ENCODE measurements at places on chromosomes 6 and 20. TPM values are rescaled to one million over a fixed set of nuclear protein-coding genes. Genes with fewer than 3 reads are reported as not detected.

DNA sequence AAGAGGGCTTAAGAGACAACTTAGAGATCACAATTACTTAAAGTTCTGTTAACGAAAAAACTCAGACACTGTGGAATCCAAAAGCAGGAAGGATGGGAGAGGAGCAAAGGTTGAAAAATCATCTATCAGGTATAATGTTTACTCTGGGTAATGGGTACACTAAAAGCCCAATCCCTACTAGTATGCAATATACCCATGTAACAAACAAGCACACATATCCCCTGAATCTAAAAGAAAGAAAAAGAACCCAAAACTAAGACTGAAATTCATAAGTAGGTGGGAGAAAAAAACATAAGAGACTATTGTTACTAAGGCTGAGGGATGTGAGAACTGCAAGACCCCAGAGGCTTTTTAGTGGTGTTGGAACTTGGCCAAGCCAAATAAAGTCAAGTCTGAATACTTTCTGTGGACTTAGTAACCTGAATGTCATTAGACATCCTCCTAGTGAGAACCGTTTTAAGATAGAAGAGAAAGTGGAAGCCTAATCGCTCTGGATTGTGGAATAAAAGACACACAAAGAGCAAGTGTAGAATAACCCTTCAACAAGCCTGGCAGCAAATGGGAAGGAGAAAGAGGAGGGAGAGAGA is 189.4 kb upstream of the RNF217 start:
- H3K4me1 ChIP-seq, result peaks cover 5% of the 10 kb centered on the region
- H3K4me3 ChIP-seq, result no peak overlapping the region
- DNase-seq, result no peak
- no peak overlapping the region for H3K27ac ChIP-seq
- no peaks in the 10 kb centered on the region for H3K27me3 ChIP-seq

DNA sequence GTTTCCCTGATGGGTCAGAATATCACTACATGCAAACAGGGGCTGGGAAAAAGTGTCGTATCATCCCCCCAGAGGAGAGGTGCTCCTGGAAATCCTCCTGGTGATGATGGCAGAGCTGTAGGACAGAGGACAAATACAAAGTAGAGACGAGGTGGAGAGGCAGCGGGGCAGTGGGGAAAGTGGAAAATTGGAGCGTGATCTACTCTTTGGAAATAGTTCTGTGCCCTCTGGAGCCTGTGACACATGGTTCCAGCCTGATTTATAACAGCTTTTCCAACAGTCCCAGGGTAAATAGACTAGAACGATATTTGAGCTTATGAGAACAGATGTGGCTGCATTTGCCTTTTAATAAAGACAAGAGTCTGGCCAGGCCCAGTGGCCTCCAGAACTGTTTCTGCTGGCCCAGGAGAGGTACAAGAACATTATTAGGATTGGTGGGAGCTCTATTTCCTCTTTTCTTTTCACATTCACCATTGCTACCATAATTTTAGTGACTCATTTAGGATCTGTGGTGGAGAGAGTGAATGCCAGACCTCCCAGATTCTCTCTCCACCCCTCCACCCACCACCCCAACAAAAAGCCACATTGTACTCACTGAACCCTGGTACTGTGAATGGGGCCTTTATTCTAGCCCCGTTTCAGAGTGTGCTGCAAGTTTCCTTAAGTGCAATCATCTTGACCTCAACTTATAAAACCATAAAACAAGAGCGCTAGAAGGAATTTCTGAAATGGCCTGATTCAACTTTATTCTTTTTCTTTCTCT is 78.3 kb downstream of the BTBD3 start:
- no peaks in the 10 kb centered on the region for H3K36me3 ChIP-seq
- H3K27me3 ChIP-seq, result no peaks in the 10 kb centered on the region
- H3K27ac ChIP-seq, result no peak overlapping the region
- no peak overlapping the region for H3K4me3 ChIP-seq

GRCh38 chr6:2514965-2515543 is 235.7 kb downstream of the MYLK4 start:
- no peak for DNase-seq
- no peak overlapping the region for H3K4me3 ChIP-seq
- no peaks in the 10 kb centered on the region for H3K36me3 ChIP-seq
- no peak overlapping the region for H3K27ac ChIP-seq
- H3K4me1 ChIP-seq, result no peaks in the 10 kb centered on the region
- no peaks in the 10 kb centered on the region for H3K27me3 ChIP-seq

DNA sequence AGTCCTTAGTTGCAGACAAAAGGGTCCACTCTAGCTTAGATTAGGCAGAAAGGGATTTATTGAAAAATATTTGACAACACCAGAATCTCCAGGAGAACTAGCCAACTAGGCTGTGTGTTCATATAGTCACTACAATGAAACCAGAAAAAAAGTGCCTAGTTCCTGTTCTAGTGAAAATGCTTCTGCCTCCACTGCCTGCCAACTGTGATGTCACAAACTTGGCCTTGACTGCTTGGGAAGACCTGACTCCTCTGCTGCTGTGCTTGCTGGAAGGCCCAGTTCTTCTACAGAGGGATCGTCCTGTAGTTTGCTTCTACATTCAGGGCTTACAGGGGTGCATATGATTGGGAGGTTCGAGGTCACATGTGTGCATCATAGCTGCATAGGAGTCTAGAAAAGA is 40.3 kb upstream of the XRN2 start:
- no peaks in the 10 kb centered on the region for H3K36me3 ChIP-seq
- no peaks in the 10 kb centered on the region for H3K27me3 ChIP-seq
- H3K27ac ChIP-seq, result no peak overlapping the region
- no peak for DNase-seq
- no peaks in the 10 kb centered on the region for H3K4me1 ChIP-seq

GRCh38 chr6:40671001-40671693 is 84.0 kb upstream of the LRFN2 start:
- H3K4me3 ChIP-seq, result no peak overlapping the region
- H3K27ac ChIP-seq, result no peak overlapping the region
- H3K27me3 ChIP-seq, result no peaks in the 10 kb centered on the region
- H3K4me1 ChIP-seq, result no peaks in the 10 kb centered on the region
- no peaks in the 10 kb centered on the region for H3K36me3 ChIP-seq

GRCh38 chr6:106474466-106474865 is 113.9 kb downstream of the CRYBG1 start:
- no peaks in the 10 kb centered on the region for H3K36me3 ChIP-seq
- H3K4me3 ChIP-seq, result no peak overlapping the region
- no peaks in the 10 kb centered on the region for H3K27me3 ChIP-seq
- H3K4me1 ChIP-seq, result no peaks in the 10 kb centered on the region
- H3K27ac ChIP-seq, result no peak overlapping the region

DNA sequence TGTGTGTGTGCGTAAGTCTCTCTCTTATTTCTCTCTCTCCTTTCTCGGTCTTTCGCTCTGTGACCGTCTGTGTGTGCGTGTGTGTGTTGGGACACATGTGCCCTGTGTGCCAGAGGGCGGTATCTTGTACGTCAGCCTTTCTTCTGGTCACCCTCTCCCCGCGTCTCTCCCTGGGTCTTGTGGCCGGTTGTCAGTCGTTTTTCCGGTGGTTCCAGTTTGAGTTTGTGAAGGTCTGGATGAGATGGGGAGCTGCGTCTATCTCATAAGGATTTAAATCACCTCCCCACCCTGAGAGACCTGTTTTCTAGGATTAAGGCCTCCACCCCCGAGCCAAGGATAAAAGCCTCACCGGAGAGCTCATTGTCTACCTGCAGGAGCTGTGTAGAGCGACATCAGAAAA is 295.5 kb upstream of the ZNF337 start:
- H3K4me3 ChIP-seq, result no peak overlapping the region
- H3K27me3 ChIP-seq, result no peaks in the 10 kb centered on the region
- peak overlapping the region; percentile 58 for H3K27ac ChIP-seq
- no peaks in the 10 kb centered on the region for H3K36me3 ChIP-seq
- peak; percentile 18 for DNase-seq
- H3K4me1 ChIP-seq, result peaks cover 13% of the 10 kb centered on the region

GRCh38 chr6:82554666-82555065 is 191.0 kb downstream of the TPBG start:
- H3K27me3 ChIP-seq, result no peaks in the 10 kb centered on the region
- DNase-seq, result no peak
- H3K4me1 ChIP-seq, result peaks cover 19% of the 10 kb centered on the region

DNA sequence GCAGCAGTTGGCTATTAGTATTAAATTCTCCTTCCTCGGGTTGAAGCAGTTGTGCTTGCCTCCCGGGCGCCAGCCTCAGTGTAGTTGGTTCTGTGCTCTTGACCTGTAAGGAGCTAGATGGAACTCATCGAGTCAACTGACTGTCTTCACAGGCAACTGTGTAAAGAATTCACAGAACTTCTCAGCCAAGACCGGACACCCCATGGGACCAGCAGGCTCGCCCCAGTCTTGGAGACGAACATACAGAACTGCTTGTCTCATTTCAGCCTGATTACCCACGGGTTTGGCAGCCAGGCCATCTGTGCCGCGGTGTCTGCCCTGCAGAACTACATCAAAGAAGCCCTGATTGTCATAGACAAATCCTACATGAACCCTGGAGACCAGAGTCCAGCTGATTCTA is 8.5 kb downstream of the TFAP2C start:
- H3K4me3 ChIP-seq, result no peak overlapping the region
- H3K27ac ChIP-seq, result no peak overlapping the region
- H3K27me3 ChIP-seq, result peaks cover 8% of the 10 kb centered on the region
- peaks cover 7% of the 10 kb centered on the region for H3K4me1 ChIP-seq

GRCh38 chr6:27874016-27874415 is 38.2 kb downstream of the OR2B2 start:
- DNase-seq, result no peak
- peak overlapping the region; percentile 87 for H3K27ac ChIP-seq

GRCh38 chr6:111114087-111114443 is 26.8 kb downstream of the SLC16A10 start:
- H3K27ac ChIP-seq, result no peak overlapping the region
- H3K4me3 ChIP-seq, result no peak overlapping the region
- no peaks in the 10 kb centered on the region for H3K36me3 ChIP-seq
- H3K4me1 ChIP-seq, result peaks cover 9% of the 10 kb centered on the region

- H3K4me1 ChIP-seq, result peaks cover 12% of the 10 kb centered on the region
- H3K27ac ChIP-seq, result no peak overlapping the region
- H3K27me3 ChIP-seq, result peaks cover 36% of the 10 kb centered on the region
- H3K36me3 ChIP-seq, result no peaks in the 10 kb centered on the region
- no peak for DNase-seq
These were observed 2.7 kb downstream of the PRICKLE4 start for GRCh38 chr6:41783106-41783780.

DNA sequence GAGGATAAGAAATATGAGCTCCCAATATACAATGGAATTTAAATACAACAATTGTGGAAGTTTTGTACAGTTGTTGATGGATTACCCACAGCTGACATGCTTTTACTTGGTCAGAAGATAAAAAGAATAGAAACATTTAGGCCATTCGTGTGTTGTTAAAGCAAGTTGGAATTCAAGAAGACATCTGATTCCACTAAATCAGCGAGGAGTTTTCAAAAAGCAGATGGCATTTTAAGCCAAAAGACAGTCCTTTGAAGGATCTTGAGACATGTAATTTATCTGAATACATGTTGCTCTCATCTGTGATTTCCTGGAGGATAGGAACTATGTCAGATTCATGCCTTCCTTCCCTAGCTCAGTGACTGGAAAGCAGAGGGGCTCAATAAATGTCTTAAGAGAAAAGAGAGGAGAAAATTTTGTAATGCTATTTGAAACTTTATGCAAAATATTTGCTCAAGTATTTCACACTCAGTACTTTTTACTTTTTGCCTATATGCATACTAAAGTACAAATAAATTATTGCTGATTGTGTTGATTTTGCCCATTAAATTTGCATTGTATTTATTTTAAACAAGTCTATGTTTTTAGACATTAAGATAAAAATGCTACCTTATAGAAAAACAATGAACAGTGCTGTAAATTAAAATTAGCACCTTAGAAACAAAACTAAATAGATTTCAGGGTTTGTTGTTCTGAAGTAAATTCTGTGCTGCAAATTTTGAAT is 733.8 kb upstream of the FLRT3 start:
- no peak overlapping the region for H3K4me3 ChIP-seq
- no peak overlapping the region for H3K27ac ChIP-seq
- no peak for DNase-seq
- H3K36me3 ChIP-seq, result no peaks in the 10 kb centered on the region
- H3K27me3 ChIP-seq, result no peaks in the 10 kb centered on the region

- H3K4me3 ChIP-seq, result no peak overlapping the region
- DNase-seq, result no peak
- no peaks in the 10 kb centered on the region for H3K27me3 ChIP-seq
- no peaks in the 10 kb centered on the region for H3K4me1 ChIP-seq
- peaks cover 10% of the 10 kb centered on the region for H3K36me3 ChIP-seq
These were observed 34.2 kb upstream of the GSTA4 start for GRCh38 chr6:53029257-53029656.

GRCh38 chr6:161437851-161438250 is 164.0 kb upstream of the AGPAT4 start:
- H3K4me3 ChIP-seq, result no peak overlapping the region
- H3K36me3 ChIP-seq, result no peaks in the 10 kb centered on the region
- H3K27me3 ChIP-seq, result no peaks in the 10 kb centered on the region
- no peak overlapping the region for H3K27ac ChIP-seq
- H3K4me1 ChIP-seq, result peaks cover 31% of the 10 kb centered on the region

- no peaks in the 10 kb centered on the region for H3K27me3 ChIP-seq
- peaks cover 49% of the 10 kb centered on the region for H3K4me1 ChIP-seq
- H3K36me3 ChIP-seq, result no peaks in the 10 kb centered on the region
- H3K27ac ChIP-seq, result no peak overlapping the region
- DNase-seq, result no peak
These were observed 370.4 kb downstream of the PREX1 start for GRCh38 chr20:48457193-48458002.

GRCh38 chr6:43951063-43951755 is 176.0 kb downstream of the MRPL14 start:
- peak; percentile 86 for DNase-seq
- H3K4me3 ChIP-seq, result no peak overlapping the region
- H3K36me3 ChIP-seq, result no peaks in the 10 kb centered on the region
- H3K4me1 ChIP-seq, result peaks cover 10% of the 10 kb centered on the region

Gene VNN1
- not detected for total RNA-seq

Gene AVP
- not detected for total RNA-seq

GRCh38 chr6:50849796-50850180 is 31.1 kb downstream of the TFAP2B start:
- no peak for DNase-seq
- H3K27me3 ChIP-seq, result peaks cover 100% of the 10 kb centered on the region
- H3K4me1 ChIP-seq, result peaks cover 41% of the 10 kb centered on the region
- peak overlapping the region; percentile 41 for H3K4me3 ChIP-seq
- H3K27ac ChIP-seq, result no peak overlapping the region
- H3K36me3 ChIP-seq, result no peaks in the 10 kb centered on the region

Gene TREM1
- total RNA-seq, result not detected

DNA sequence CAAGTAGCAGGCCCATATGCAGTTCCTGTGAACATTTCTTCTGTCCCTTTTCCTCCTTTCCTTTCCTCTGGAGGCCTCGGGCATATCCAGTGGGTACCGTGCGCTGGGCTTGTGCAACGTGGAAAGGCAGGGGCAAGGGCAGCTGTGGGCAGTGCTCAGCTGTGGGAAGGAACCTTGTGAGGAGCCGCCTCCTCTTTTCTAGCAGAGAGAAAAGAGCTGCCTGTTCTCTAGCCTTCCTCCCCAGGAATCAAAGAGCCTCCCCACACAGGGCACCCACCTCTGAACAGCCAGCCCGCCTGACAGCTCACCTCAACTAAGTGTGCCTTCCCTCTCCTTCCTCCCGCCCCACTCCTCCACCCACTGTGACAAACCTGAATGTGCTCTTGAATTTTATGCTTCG is 143.3 kb upstream of the HDDC2 start:
- no peak overlapping the region for H3K4me3 ChIP-seq
- H3K4me1 ChIP-seq, result no peaks in the 10 kb centered on the region
- no peaks in the 10 kb centered on the region for H3K36me3 ChIP-seq

- H3K27ac ChIP-seq, result no peak overlapping the region
- no peaks in the 10 kb centered on the region for H3K27me3 ChIP-seq
- peaks cover 14% of the 10 kb centered on the region for H3K4me1 ChIP-seq
- H3K4me3 ChIP-seq, result no peak overlapping the region
These were observed 67.4 kb upstream of the TOP1 start for GRCh38 chr20:40961176-40961575.

- DNase-seq, result peak; percentile 50
- no peak overlapping the region for H3K27ac ChIP-seq
- no peaks in the 10 kb centered on the region for H3K4me1 ChIP-seq
- H3K36me3 ChIP-seq, result no peaks in the 10 kb centered on the region
- no peaks in the 10 kb centered on the region for H3K27me3 ChIP-seq
These were observed 97.2 kb downstream of the KIF16B start for GRCh38 chr20:16476032-16476431.
